ENCODE measurements at places on chromosomes 7 and 10. TPM values are rescaled to one million over a fixed set of nuclear protein-coding genes. Genes with fewer than 3 reads are reported as not detected.

GRCh38 chr7:7895004-7895650 lies 73.5 kb upstream of the GLCCI1 start:
- no peak for DNase-seq

DNA sequence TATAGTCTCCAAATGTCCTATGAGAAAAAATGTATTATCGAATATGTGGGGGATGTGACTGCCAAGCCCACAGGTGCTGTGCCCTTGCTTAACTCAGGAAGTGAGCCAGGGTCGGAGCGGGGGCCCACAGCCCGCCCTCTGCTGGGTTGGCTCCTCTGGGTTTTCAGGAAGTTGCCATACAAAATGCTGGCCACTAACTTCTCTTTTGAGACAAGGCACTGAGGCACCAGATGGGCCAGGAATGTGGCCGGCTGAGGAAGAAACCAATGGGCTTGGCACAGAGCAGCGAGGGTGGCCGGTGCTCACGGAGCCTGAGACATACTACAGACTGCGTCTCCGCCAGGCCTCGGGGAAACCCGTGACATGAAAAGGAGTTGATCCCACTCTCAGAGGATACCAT lies 58.9 kb downstream of the FAM53B start:
- DNase-seq: peak; percentile 91

DNA sequence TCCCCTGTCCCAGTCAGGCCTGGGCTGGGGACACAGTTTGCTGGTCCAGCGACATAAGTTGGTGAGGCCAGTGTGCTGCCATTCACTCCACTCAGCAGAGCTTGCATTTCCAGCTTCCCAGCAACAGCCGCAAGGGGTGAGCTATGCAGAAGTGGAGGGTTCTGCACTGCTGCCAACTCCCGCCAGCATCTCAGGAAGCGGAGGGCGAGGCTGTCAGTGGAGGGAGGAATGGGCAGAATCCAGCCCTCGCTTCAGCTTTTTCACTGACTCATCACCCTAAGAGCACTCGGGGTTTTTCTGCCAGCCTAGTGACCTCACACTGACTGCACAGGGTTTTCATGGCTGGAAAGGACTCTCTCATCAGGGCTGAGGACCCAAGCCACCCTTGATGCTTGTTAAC lies 625.1 kb upstream of the MKI67 start:
- DNase-seq: peak; percentile 56

GRCh38 chr10:73965890-73966768 lies 31.8 kb upstream of the VCL start:
- peak; percentile 76 for DNase-seq

TBXAS1 gene
- total RNA-seq: 103 TPM

GRCh38 chr10:67788028-67788886 lies 49.7 kb downstream of the DNAJC12 start:
- peak; percentile 79 for DNase-seq

DNA sequence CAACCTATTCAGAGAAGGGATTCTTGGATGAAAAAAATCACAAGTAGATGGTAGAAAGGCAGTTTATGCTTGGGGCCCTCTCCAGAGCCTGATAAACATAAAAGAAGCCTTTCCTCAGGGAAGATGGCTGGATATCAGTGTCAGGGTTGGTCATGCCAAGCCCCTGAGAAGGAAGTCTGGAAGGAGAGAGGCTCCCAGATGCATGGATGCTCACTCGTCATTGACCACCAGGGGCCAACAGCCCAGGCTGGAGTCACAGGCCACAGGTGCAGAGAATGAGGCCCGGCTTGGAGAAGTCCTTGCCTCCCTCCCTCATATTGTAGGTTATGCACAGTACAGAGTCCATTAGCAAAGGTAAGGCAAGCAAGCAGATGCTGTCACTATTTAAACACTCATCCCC lies 506.7 kb downstream of the GRID1 start:
- DNase-seq: no peak

GRCh38 chr10:44993226-44993921 lies 7.3 kb upstream of the ZNF22 start:
- DNase-seq: no peak

- DNase-seq: no peak
Measured at GRCh38 chr10:51651063-51651462, 48.3 kb downstream of the CSTF2T start.

DNA sequence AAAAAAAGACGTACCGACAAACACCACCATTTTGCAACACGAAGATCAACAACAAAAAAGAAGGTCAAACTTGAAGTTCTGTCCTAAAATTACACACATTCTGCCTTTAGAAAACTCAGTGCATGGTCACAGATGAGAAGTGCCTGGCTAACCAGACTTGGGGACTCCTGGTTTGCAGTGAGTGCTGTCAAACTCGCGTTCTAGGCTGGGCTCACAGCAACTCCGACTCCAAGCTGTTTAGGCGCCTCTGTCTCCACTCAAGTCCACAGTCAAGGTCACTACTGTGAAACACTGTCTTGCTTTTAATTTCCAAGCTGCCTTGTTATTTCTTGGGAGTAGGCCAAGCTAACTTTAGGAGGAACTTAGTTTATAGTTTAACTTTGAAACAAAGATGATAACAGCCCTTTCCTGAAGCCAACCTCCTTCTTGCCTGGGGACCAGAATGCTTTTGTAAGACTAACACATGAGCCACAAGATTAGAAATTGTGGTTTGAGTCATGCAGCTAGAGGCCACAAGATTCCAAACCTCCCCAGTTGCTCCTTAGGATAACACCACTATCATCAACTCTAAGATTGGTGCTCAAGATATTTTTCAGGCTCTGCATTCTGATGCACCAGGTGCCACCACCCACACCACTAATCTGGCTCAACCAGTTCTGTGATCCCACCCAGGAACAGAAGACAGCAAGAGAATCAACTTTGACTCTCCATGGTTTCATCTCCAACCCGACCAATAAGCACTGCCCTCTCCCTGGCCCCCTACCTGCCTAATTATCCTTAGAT lies 1.1 kb upstream of the DNAAF5 start:
- DNase-seq: no peak

TMEM270 gene
- not detected for total RNA-seq

BTRC gene
- total RNA-seq: 19.0 TPM

DNA sequence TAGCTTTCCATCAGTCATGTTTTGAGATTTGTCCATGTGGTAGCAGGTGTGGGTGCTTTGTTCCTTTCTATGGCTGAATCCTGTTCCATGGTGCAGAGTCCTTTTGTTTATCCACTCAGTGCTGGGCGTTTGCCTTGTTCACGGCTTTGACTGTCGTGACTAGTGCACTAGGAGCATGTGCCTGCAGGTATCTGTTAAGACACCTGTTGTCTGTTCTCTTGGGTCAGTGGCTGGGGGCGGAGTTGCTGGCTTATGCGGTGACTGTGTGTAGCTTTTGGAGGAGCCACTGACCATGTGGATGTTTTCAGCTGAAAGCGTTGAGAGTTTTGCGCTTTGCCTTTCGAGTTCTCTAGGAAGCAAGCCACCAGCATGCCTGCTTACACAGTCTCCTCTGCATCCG lies 573.1 kb upstream of the FOXK1 start:
- no peak for DNase-seq

DNA sequence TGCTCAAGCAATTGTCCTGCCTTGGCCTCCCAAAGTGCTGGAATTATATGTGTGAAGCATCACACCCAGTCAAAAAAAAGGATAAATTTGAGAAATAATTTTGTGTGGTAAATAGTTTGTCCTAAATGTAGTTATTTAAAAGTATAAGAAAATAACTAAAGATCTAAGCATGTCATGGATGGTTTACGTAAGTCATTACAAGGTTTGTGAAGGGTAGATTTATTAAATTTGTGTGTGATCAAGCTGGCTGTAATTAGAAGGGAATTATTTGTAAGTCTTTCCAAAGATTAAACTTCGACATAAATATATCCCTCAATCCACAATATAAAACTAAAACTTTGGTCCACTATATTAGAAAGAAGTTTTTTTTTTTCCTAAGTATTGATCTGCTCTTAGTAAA lies 28.6 kb downstream of the ORC5 start:
- no peak for DNase-seq

GRCh38 chr10:86085136-86085535 lies 281.5 kb downstream of the GRID1 start:
- no peak for DNase-seq

DNA sequence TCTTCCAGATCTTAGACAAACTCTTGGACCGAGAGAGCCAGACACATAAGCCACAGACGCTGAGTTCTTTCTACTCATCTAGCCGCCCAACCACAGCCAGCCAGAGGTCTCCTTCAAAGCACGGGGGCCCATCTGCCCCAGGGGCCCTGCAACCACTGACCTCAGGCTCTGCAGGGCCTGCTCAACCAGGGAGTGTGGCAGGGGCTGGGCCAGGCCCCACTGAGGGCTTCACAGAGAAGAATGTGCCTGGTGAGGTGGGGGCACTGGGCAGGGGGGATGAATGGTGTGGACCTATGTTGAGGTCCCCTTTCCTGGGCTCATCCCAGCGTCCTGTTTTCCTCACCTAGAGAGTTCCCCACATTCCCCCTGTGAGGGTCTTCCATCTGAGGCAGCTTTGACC lies 11.4 kb downstream of the ZSWIM8 start:
- no peak for DNase-seq

MEOX2 gene
- 38.7 TPM for total RNA-seq

OR2A7 gene
- total RNA-seq: 5.6 TPM

EPO gene
- not detected for total RNA-seq

- no peak for DNase-seq
Measured at GRCh38 chr7:15989194-15989593, 302.7 kb upstream of the MEOX2 start.

- no peak for DNase-seq
Measured at GRCh38 chr10:29078919-29079318, 210.0 kb upstream of the LYZL1 start.

DNA sequence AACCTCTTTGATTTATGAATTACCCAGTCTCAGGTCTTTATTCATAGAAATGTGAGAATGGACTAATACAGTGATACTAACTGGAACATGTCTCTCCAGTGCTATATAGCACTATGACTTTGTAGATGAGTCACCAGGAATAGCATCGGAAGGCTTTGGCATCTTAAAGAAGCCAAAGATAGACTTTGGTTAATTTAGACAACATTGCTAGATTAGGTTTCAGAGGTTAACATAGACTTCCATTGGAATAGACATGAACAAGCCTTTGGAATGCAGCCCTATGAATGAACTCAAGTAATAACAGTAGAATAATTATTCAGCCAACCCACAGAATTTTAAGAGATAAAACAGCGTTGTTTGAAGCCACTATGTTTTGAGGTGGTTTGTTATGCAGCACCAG lies 169.2 kb downstream of the HGF start:
- DNase-seq: no peak

RBM20 gene
- 0.55 TPM for total RNA-seq

All from left lung (tissue), 14 donors.